Femur (tissue), 1 donor: ENCODE measurements at places on chromosomes 1 and 21.

- no peak for DNase-seq
Measured at GRCh38 chr1:53913352-53914033, 19.5 kb downstream of the DIO1 start.

DNA sequence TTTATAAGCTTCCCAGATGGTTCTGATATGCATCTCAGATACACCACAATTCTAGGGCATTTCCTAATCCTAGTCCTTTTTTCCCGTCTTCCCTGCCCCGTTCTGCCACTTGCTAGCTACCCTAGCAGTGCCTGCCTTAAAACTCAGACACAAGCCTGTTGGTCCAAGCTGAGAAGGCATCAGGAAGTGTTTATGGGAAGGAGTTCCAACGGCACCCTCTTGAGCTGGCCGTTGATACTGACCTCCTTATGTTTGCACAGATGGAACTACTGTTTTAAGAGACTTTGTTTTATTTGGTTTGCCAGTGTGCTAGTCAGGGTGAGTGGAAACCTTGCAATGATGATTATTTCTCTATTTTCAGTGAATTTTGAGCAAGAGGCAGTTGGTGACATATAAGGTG lies 67.2 kb downstream of the UCK2 start:
- no peak for DNase-seq

DNA sequence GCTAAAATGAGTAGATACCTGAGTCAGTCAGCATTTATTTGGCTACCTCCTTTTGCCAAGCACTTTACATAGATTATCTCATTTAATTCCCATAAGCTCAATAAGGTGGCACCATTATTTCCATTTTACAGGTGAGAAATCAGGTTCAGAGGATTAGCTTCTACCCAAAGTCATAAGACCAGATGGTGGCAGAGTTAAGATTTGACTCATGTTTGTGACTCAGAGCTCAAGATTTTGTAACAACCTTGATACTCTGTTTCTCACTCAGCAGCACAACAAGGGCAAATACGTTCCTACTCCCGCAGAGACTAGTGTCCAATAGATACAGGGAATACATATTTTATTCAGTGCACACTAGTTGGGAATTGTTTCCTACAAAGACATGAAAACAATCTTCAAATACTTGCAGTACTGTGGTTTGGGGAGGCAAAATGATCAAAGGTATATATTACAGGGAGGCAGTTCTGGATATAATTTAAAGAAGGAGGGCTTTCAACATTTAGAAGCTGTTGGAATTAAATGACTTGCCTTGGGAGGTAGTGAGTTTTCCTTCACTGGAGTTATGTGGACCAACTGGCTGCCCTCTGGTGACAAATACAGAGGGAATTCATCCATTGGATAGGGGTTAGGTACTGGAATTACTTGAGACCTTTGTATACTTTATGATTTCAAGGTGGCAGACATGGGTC lies 3.6 kb downstream of the LEPR start:
- no peak for DNase-seq

DNA sequence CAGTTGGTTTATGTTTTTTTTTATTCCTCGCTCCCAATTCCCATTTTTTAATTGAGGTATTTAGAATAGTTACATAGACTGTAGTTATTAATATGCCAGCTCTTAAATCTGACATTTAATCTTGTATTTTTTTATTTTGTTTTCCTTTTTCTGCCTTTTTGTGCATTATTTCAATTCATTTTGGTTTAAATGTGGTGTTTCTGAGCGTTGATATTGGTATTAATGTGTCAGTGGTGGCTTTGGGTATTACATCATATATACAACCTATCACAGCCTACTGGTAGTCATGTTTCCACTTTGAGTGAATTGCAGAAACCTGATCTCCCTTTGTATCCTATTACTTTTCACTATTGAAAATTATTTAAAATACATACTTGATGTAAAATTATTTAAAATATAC lies 1027.3 kb downstream of the KCNT2 start:
- DNase-seq = no peak

- DNase-seq = no peak
Measured at GRCh38 chr1:8090241-8090702, 64.2 kb upstream of the ERRFI1 start.

DNA sequence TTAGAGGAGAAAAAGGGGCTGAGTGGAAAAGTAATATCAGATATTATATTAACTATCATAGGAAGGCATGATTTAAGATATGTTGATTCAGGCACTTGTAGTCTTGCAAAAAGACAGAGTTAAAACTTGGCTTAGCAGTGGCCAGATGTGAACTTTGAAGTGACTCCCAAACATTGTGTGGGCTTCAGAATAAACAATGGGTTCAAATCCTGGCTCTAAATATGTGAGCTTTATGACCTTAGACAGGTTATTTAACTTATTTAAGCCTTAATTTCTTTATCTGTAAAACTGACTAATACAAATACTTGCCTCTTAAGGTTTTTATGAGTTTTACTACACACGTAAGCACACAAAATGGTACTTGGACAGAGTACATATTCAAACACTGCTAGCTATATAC lies 85.9 kb downstream of the TNFSF18 start:
- DNase-seq = no peak

- DNase-seq = no peak
Measured at GRCh38 chr1:205546541-205546940, 42.1 kb downstream of the CDK18 start.

GRCh38 chr1:78170859-78171258 lies 125.1 kb downstream of the GIPC2 start:
- DNase-seq = no peak

GRCh38 chr1:28845786-28846543 lies 34.0 kb downstream of the OPRD1 start:
- DNase-seq = no peak

GRCh38 chr1:211591980-211592493 lies 13.1 kb upstream of the SLC30A1 start:
- DNase-seq = no peak
